Suppressor macrophage (primary cell): ENCODE measurements at places on chromosomes 6 and 20.
A peak's percentile ranks its signal among the peaks of the same experiment; 100 is the strongest.

DNA sequence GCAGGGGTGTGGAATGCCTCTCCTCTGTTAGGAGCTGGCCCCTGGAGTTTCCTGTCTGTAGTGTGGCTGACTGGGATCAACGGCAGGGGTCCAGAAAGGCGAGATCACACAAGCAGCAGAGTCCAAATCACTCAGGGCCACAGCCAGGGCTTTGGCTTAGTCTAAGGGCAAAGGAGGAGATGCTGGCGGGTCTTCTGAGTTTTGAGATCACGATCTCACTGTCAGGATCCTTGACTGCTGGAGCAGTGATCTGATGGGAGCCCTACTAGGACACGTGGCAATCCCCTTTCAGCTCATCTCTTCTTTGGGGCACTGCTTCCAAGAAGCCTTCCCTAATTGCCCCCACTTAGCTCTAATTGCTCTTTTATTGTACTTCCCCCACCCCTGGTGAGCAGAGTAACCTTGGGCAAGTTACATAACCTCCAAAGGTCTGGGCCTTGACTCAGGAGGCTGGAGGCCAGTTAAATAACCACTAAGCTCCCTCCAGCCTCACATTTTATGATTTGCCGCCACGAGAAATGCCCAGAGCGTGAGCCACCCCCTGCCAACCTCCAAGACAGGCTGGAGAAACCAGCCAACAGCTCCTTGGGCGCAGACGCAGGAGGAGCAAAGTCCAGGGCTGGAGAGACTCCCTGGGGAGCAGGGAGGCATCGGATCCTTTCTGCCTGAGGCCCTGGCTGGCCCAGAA lies 12.0 kb downstream of the KCNK5 start:
- no peak for DNase-seq

DNA sequence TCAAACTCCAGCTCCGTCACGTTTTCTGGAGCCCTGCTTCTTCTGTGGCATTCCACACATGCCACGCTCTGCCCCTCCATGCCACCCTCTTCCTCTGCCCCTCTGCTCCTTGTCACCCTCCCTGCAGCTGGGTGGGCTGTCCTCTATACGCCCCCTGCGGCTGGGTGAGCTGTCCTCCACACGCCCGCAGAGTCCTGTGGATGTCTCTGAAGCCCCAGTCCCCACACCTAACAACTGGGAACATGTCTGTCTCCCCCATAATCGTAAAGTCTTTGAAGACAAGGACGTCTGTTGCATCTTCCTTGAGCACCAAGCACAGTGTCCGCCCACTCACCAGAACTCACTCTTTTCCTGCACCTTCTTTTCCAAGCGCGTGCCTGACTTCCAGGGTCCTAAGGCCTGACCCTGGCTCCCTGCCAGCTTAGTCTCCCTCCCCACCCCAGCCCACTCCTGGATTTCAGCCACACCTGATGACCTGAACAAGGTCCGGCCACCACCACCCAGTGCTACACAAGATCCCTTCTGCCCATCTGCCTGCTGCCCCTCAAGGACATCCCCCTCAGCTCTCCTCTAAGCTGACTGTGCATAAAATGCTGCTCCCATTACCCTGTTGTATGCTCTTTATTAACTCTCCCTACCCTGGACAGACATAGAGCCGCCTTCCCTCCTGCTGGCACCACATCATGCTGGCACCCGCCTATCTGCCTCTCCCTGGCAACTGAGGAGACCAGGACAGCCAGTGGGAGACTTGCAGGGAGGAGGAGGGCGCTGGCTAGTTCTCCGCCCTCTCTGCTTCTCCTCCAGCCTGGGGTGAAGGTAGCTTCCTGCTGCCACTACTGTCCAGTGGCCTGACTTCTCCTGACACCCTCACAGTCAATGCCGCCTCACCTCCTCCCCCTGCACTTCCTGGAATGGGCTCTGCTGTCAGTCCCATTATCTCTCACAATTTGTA lies 10.7 kb upstream of the PRR18 start:
- DNase-seq, result no peak

DNA sequence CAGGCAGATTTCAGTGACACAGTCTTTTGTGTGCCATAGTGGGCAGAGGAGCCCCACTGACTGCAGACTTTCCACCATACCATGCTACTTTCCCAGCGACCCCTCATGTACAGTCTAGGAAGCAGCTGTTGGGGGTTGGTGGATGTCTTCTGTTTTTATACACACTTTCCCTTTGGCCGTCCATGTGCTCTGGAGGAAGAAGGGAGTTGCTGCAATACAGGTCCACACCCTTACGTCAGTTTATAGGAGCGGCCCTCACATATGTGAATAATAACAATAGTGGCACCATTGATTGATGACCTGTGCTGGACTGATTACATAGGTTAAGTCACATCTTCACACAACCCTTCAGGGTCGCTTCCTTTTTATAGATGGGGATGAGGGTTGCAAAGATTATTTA lies 17.5 kb upstream of the CCN2 start:
- no peak for DNase-seq

DNA sequence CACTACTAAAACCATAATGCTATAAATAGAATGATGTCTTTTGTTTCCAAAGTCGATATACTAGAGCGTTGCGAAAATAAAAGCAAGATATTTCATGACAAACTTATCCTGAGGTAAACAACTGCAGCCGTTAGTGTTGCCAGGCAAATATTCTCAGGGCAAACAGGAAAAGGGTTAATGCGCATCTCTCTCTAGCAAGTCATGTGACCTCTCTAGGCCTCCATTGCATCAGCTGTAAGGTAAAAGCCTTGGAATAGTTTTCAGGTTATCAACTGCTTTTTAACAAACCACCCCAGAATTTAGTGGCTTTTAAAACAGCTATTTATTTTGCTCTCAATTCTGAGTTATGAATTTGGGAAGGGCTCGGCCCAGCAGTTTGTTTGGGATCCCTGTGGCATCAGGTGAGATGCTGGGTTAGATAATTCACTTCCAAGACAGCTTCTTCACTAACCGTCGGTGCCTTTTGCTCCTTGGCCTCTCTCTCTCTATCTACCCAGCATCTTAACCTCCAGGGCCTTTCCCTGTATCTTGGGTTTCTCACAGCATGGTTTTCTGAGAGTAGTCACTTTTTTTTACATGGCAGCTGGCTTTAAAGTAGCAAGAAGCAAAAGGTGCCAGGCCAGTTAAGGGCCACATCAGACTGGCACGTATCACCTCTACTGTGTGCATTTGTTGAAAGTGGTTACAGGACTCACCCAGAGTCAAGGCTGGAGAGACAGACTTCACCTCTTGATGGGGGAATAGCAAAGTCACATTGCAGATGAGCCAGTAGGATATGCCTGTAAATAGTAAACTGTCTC lies 39.2 kb upstream of the LTV1 start:
- DNase-seq, result no peak

DNA sequence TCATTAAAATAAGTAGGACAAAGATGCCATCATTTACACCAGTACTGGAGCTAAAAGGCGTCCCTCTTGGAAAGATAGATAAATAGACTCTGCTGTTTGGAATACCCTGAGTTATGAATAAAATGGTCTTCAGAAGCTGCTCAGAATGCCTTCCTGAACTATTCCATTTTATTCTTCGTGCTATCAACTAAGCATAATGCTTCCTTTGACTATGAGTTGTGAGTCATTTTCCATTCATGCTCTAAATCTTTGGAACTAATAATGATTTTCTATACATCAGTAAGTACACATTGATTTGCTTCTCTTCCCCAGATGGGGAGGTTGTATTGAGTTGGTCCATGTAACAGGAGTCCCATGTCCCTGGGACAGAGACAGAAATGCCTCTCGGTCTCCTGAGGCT lies 98.3 kb upstream of the PDE7B start:
- DNase-seq, result no peak

- no peak for DNase-seq
These were observed 1.7 kb downstream of the TMEM151B start for GRCh38 chr6:44271914-44272313.

GRCh38 chr20:9490161-9490560 lies 24.2 kb upstream of the LAMP5 start:
- DNase-seq, result no peak

DNA sequence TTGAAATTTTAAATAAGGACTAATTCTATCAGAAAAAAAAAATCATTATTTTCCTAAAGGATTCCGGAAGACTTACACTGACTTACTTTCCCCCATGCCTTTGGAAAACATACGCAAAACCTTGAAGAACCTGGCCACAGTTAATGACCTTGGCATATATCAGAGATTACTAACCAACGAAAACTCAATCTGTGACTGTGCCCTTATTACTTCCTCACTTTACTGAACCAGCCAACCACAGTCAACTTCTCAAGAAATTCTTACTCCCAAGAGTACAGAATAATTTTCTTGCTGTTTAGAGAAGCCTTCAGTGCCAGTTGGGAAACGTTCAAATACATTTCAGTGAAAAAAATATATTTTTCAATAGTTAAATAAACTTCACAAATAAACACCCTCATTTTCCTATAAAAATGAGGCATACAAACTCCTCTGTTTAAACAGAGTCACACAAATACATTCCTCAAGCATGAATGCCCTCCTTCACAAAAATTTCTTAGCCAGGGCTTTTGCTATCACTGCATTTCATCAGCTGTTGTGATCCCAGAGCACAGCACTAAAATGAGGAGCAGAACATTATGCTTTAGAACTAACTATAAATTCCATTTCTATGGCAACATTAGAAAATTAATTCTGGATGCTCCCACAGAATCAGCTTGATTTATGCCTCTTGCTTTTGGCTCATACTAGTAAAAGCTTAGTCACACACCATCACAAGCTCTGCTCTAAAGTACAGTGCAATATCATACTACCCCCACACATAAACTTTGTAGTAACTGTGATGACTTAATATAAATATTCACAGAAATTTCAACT lies 117.6 kb downstream of the DST start:
- DNase-seq, result no peak

DNA sequence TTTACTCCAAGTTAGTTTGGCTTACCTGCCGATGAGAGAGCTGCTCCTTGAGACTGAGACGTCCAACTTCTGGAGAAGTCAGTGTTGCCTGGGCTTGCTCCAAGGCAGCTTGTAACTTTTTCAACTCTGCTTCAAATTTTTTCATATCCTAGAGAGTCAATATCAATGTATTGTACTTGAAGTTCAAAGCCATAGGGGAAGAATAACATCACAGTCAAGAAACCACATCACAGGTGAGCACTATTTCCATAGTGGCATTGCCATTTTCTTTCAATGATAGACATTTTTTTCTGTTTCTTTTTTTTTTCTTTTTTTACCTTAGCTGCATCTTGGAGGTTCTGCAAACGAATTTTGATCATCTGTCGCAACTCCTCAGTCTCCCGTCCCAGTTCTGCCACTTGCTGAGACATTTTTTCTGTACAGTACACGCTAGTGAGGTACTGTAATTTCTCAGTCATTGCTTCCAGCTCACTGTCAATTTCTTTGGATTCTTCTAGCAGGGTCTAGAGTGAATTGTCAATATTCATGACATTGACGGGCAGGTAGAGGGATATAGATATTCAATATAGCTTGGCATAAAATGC lies 326.7 kb downstream of the SYNE1 start:
- no peak for DNase-seq

GRCh38 chr20:61734733-61735502 lies 330.8 kb downstream of the TAF4 start:
- no peak for DNase-seq

DNA sequence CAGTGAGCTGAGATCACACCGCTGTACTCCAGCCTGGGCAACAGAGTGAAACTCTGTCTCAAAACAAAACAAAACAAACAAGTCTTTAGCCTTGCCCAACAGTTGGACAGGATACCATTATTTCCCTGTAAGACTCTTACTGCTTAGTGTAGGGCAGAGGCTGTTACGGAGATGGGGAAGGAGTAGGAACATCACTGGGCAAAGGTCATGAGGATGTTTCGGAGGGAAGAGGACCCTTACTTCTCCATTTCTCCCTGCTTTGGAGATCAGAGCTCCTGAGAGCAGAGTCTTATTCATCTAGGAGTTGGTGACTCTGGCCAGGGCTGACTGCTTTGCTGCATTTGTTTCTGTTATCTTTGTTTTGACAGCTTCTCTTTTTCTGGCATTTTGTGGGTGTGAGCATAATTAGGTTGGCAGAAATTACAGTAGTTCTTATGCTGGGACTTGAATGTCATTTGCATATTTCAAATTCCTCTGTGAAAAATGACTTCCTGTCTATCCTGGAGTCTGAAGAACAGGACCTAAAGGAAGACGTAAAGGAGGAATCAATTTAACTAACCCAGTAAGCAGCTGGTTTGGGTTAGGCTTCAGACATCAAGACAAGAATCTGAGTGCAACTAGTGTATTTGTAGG lies 89.0 kb downstream of the CDS2 start:
- DNase-seq, result peak; percentile 70

DNA sequence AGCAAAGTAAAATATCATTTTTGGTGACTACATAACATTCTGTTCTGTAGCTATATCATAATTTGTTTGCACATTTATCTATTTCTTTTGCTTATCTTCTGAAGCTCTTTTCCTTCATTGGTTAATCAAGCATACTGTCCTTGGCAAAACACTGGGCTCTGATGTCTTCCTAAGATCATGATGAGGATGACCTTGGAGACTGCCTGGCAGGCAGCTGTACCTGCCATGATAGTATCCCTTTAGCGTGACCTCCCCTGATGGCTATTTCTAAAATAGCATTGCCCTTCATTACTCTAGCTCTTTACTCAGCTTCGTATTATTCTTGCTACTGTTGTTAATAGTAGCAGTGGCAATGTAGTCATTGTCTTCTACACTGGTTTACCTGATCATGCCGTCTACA lies 46.0 kb upstream of the ELOVL5 start:
- no peak for DNase-seq

DNA sequence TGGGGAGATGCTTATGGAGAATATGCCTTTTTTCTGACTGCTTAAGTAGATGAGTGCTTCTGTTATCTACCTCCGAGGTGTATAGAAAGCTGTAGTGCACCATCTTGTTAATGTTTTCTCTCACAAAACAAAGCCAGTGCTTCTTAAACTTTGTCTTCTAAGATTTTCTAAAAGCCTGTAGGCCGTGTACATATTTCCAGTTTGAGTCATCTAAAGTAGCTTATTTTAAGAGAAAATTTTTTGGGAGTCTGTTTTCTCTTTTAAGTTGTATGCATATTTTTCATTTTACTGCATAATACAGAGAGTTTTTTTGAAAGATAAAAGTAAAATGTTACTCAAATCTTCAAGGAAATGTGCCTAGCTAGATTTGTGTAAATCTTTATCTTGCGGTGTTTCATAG lies 151.7 kb downstream of the GRIK2 start:
- DNase-seq, result no peak

GRCh38 chr20:63819224-63819921 lies 11.7 kb downstream of the ZBTB46 start:
- DNase-seq, result no peak

- DNase-seq, result peak; percentile 24
These were observed 112.8 kb upstream of the BMP2 start for GRCh38 chr20:6654513-6655252.

GRCh38 chr20:11783102-11783850 lies 134.4 kb upstream of the BTBD3 start:
- no peak for DNase-seq

- no peak for DNase-seq
These were observed 122.2 kb downstream of the COL19A1 start for GRCh38 chr6:69988458-69989126.
